Neural crest cell (in vitro differentiated cells): ENCODE measurements at places on chromosomes 12 and 14.
A peak's percentile ranks its signal among the peaks of the same experiment; 100 is the strongest.

- H3K4me3 ChIP-seq, result peak overlapping the region; percentile 8
- no peaks in the 10 kb centered on the region for H3K27me3 ChIP-seq
- no peak for DNase-seq
- H3K4me1 ChIP-seq, result peaks cover 12% of the 10 kb centered on the region
These were observed 3.8 kb upstream of the CCDC91 start for GRCh38 chr12:28186500-28186899.

DNA sequence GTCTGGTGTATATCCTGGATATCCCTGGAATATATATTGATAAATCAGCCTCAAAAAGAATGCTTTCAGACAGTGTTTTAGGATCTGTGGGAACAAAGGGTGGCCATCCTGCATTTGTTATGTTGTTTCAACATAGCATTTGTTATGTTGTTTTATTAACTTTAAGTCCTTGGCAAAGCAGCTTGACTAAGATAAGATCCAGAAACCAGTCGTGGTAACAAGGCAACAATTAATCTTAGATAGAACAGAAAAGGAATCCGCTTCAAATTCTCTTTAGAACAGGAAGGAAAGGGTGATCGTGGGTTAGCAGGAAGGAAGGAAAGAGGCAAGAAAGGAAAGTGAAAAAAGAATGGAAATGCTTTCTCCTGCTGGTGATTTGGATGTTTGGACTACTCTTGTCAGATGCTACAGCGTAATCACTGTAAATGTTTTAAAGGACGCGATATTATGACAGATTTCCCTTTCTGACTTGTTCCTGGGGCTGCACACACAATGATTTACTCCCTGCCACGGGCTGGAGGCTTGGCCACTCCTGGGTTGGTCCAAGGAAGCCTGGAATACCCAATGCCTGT, 443.3 kb downstream of the DPF3 start:
- DNase-seq, result no peak
- peak overlapping the region; percentile 97 for H3K27ac ChIP-seq
- no peaks in the 10 kb centered on the region for H3K27me3 ChIP-seq
- H3K4me1 ChIP-seq, result peaks cover 40% of the 10 kb centered on the region
- H3K4me3 ChIP-seq, result no peak overlapping the region

DNA sequence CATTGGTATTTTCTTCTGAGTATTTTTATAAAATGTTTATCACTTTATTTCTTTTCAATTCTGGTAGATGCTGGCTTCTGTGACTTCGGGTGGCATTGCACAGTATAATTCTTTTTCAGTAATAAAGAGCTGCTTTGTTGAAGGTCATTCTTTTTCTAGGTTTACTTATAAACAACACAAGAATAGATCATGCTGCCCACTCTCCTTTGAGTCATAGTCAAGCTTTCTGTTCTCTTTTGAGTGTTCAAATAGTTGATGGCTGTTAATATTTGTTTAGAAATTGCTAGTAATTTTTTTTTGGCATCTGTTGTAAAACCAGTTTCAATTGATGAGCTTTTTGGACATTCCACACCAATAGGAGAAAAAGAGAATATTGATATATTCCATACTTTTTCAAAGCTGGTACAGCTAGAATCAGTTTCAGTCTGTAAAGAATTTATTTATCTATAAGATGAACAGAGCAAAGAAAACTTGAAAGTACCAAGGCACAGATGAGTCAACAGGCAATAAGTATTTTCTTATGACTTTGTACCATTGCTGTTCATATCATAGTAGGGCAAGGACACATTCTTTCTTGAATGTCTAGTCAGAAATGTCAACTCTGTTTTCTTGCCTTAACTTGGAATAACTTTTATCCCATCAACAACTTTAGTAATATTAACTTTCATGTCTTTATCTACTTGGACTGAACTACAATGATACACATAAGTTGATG, 513.0 kb upstream of the SEL1L start:
- no peak overlapping the region for H3K27ac ChIP-seq
- no peaks in the 10 kb centered on the region for H3K36me3 ChIP-seq
- H3K27me3 ChIP-seq, result no peaks in the 10 kb centered on the region
- H3K4me3 ChIP-seq, result no peak overlapping the region
- H3K4me1 ChIP-seq, result peaks cover 27% of the 10 kb centered on the region
- DNase-seq, result no peak

- DNase-seq, result no peak
- H3K4me3 ChIP-seq, result no peak overlapping the region
- no peaks in the 10 kb centered on the region for H3K27me3 ChIP-seq
- no peaks in the 10 kb centered on the region for H3K36me3 ChIP-seq
These were observed 168.3 kb upstream of the SYT1 start for GRCh38 chr12:78696267-78696666.

DNA sequence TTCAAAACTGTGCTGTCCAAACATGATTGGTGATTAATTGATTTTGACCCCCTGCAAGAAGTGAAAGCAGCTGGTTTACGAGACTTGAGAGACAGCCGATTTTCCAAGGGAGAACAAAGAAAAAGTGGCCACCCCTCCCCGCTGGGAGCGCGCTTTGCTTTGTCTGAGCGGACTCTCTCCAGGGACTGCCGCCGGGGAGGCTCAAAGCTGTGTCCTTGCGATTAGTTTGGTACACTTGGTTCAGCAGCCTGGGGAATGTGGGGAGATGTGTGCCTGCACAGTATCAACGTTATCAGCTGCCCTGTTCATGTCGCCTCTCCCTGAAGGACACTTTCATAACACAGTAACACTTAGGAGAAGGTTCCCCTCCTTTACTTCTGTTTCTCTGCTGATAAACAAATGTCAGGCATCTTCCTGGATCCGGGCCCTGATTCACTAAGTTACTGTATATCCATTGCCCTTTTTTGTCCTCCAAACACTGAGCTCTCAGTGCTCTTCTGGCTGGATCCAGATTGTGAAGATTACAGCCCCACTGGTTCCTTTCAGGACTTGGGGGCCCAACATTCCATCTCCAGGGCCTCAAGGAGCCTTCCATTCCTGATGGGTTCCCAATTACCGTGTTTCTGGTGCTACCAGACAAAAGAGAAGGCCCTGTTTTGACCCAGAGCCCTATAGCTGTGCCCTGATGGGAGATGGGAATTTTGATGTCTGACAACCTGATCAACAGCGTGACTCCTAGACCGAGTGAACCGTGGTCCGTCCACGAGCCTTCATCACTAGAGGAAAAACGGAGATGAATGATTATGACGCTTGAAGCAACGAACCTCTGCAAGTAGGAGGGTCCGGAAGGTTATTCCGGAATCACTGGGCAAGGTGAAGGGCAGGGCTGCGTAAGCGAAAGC, 31.7 kb upstream of the TUBA1C start:
- no peaks in the 10 kb centered on the region for H3K27me3 ChIP-seq
- peak overlapping the region; percentile 75 for H3K4me3 ChIP-seq
- peak overlapping the region; percentile 99 for H3K27ac ChIP-seq
- peaks cover 51% of the 10 kb centered on the region for H3K4me1 ChIP-seq
- H3K36me3 ChIP-seq, result no peaks in the 10 kb centered on the region
- peak; percentile 64 for DNase-seq

GRCh38 chr12:51864833-51865670, 16.5 kb upstream of the FIGNL2 start:
- H3K27me3 ChIP-seq, result peaks cover 11% of the 10 kb centered on the region
- no peaks in the 10 kb centered on the region for H3K36me3 ChIP-seq
- DNase-seq, result no peak
- peaks cover 56% of the 10 kb centered on the region for H3K4me1 ChIP-seq

DNA sequence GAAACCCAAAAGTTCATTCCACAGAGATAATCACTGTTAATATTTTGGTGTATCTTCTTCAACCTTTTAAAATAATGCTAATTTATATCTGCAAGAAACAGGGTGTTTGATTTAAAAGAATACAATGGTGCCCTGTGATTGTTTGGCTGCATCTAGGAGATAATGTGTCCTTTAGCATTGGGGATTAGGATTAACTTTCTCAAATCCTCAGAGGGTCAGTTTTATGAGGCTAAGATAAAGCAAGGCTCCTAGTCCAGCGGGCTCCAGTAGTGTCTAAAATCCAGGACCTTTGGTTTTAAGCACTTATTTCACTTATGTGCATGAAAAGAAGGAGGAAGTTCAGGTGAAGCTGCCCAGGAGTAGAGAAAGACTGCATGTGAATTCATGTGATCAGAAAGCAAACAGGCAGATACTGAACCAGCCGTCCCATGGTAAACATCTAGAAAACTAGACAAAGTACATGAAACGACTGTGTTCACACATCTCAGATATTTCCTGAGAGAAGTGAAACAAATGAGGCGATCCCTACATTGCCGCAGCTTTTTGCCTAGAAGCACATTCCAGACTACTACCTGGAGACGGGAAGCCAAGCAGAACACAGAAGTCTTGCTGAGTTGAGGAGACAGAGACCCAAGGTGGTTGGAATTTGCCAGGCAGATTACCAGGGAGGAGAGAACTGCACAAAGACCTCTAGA, 129.1 kb upstream of the MAX start:
- DNase-seq, result no peak
- no peak overlapping the region for H3K4me3 ChIP-seq
- H3K27ac ChIP-seq, result no peak overlapping the region
- peaks cover 53% of the 10 kb centered on the region for H3K4me1 ChIP-seq
- no peaks in the 10 kb centered on the region for H3K36me3 ChIP-seq

- no peaks in the 10 kb centered on the region for H3K27me3 ChIP-seq
- no peak overlapping the region for H3K4me3 ChIP-seq
- DNase-seq, result no peak
These were observed 83.5 kb downstream of the TTC6 start for GRCh38 chr14:37678916-37679315.

- no peak overlapping the region for H3K4me3 ChIP-seq
- no peak overlapping the region for H3K27ac ChIP-seq
- peaks cover 3% of the 10 kb centered on the region for H3K27me3 ChIP-seq
- DNase-seq, result no peak
- peaks cover 43% of the 10 kb centered on the region for H3K4me1 ChIP-seq
These were observed 380.4 kb downstream of the ETNK1 start for GRCh38 chr12:23005387-23005786.

- no peak overlapping the region for H3K27ac ChIP-seq
- H3K27me3 ChIP-seq, result no peaks in the 10 kb centered on the region
- no peak overlapping the region for H3K4me3 ChIP-seq
- no peaks in the 10 kb centered on the region for H3K4me1 ChIP-seq
- DNase-seq, result no peak
These were observed 85.0 kb downstream of the KICS2 start for GRCh38 chr12:64137117-64137516.

GRCh38 chr14:84783511-84783910, 746.4 kb upstream of the FLRT2 start:
- H3K27me3 ChIP-seq, result no peaks in the 10 kb centered on the region
- H3K4me1 ChIP-seq, result no peaks in the 10 kb centered on the region
- H3K27ac ChIP-seq, result no peak overlapping the region
